ENCODE measurements at places on chromosomes 3 and 15. TPM values are rescaled to one million over a fixed set of nuclear protein-coding genes. Genes with fewer than 3 reads are reported as not detected.

C2CD4A gene
- 1.0 TPM for total RNA-seq

CCR9 gene
- total RNA-seq, result 0.20 TPM

TM6SF1 gene
- total RNA-seq, result 5.6 TPM

C3orf85 gene
- total RNA-seq, result not detected

MON1A gene
- total RNA-seq, result 6.9 TPM

UROC1 gene
- total RNA-seq, result not detected

ERICH6 gene
- not detected for total RNA-seq

DNAJA4 gene
- total RNA-seq, result 38.1 TPM

SOX2 gene
- total RNA-seq, result not detected

DNA sequence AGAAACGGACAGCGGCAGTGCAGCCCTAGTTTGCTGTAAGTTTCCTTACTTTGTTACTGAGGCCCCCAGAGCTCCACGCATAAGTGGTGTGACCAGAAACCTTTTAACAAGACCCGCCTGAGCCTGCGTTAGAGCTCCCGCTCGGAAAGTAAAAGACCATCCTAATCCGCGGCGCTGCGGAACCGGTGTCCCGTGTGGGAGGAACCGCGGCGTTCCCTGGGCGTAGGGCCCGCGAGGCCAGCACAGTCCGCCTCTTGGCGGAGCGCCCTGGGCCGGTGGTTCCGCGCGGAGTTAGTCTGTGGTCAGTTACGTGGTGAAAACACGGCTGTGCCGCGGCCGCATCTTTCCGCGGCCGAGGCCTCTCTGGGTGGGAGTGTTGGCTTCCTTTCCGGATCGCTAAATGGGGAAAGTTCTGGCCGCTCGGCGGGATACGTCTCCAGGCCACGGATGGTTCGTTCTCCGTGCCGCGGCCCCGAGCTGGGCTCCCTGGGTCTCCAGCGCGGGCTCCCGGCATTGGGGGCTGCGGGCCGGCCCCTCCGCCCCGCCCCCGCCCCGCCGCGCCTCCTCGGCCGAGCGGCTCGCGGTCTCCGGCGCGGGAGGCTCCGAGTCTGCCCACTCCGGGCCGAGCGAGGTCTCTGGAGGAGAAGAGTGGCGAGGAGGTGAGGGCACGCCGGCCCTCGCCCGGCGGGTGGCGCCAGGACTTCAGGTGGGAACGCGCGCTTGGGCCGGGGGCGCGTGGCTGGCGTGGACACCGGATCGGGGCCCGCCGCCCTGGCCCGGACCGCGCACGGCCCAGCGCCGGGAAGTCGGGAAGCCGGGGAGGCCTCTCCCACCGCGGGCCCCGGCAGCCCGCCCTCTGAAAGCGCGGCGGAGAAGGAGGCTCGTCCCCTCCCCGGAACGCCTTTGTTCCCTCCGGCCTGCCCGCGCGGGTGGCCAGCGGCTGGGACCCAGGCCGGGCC is 754 bp downstream of the B3GNT5 start:
- DNase-seq, result peak; percentile 45

GRCh38 chr3:108403198-108403597 is 106.8 kb downstream of the HHLA2 start:
- DNase-seq, result no peak

DNA sequence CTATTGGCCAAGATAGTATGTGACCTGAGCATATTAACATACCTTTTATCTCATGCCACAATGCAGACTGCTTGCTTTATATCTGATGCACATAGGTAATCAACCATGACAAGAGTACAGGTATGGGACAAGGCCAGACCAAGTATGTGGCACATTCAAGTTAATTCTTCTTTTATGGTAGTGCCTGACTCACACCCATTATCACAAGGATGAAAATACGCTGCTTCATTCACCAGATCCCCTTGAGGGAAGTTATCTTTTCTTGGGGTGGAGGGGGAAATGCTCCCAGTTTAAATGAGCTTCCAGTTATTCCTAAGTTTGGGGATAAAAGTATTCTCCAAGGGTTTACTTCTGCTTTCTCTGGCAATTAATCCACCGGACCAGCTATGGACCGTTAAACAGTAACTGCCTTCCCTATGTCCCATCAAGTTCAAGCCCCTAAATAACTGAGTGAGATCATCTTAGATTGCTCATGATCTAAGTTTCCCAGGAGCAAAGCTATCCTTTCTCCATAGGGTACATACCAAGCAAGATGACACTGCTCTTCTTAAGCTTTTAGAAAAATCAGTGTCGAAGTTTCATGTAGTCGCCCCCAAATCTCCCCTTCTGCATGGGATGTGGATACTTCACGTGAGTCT is 1.9 kb downstream of the COL8A1 start:
- DNase-seq, result no peak

GRCh38 chr15:67340630-67341029 is 86.0 kb downstream of the IQCH start:
- no peak for DNase-seq

DNA sequence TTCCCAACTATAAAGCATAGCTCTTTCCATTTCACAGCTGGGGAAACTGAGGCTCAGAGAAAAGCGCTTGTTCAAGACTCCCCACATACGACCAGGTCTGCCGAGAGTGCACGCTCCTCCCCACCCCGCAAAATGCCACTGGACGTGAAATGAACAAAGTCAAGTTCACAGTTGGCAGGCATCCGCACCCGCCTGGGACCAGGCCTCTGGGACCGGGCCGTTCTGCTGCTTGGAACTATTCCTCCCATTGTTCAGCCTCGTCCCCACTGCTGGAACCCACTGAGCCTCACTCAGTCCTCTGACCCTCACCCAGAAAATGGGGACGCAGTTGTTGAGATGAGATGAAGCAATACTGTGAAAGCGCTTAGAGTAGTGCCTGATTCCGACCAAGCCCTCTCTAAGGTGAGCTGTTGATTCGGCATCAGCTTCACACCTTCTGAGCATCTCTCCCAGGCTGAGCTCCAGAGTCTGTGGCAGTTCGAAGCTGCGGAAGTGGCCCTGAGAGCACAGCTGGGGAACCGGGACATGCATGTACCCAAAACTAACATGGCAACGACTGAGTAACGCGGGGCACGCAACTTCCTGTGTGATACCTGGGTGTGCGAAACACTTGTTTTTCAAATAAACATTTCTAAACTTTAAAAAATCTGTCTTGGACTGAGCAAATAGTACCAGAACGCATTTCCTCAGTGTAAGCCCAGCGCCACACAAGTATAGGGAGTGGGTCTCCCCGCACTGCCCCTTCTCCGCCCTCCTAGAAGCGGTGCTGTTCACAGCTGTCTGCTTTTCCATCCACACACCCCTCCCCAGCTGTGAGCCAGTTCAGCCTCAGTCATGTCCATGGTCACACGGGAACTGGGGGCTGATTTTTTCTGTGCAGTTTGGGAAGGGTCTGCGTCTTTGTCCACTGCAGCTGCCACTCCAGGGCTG is 93.4 kb downstream of the CHSY1 start:
- no peak for DNase-seq

- DNase-seq, result peak; percentile 91
Measured at GRCh38 chr15:85412956-85413854, 32.8 kb downstream of the AKAP13 start.

- no peak for DNase-seq
Measured at GRCh38 chr15:49315391-49315823, 107.6 kb upstream of the FGF7 start.

DNA sequence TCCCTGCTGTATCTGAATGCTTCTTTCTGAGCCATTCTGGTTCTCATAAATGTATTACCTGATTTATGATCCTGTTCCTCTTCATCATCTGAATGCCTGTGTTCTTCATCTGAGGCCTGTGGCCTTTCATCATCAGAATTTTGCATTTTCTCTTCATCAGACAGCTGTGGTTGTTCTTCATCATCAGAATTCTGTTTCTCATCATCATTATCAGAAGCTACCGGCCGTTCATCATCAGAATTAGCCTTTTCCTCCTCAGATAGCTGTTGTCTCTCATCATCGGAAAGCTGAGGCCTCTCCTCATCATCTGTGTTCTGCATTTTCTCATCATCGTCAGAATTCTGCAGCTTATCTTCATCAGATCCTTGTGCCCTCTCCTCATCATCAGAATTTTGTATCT is 5.9 kb downstream of the LEO1 start:
- no peak for DNase-seq

DNA sequence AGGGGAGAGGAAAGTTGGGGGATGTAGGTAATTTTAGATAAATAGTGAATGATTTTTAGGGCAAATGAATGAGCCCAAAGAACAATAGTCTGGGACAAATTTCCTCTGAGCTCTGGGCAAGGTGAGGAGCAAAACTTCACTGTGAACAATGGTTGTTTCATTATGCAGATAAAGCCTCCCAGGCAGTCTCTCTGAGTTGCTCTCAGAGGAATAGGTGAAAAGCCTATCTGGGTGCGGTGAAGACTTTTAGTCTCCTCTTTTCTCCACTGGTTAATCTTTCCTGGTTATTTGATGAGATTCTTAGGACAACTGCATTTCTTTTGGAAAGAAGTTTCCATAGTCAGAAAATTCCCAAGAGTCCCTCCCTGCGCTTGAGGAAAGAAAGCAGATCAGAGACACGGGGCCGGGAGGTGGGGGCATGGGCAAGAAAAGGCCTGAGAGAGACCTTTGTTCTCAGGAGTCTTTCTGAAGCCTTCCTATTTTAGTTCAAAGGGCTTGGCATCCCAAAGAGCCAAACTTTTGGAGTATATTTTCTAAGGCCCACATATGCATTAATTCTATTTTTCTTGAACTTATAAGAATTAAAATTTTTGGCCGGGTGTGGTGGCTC is 353.6 kb upstream of the SLCO3A1 start:
- no peak for DNase-seq

GRCh38 chr3:161649900-161650484 is 153.4 kb downstream of the OTOL1 start:
- DNase-seq, result no peak

GRCh38 chr3:26365706-26366105 is 256.9 kb upstream of the LRRC3B start:
- no peak for DNase-seq

DNA sequence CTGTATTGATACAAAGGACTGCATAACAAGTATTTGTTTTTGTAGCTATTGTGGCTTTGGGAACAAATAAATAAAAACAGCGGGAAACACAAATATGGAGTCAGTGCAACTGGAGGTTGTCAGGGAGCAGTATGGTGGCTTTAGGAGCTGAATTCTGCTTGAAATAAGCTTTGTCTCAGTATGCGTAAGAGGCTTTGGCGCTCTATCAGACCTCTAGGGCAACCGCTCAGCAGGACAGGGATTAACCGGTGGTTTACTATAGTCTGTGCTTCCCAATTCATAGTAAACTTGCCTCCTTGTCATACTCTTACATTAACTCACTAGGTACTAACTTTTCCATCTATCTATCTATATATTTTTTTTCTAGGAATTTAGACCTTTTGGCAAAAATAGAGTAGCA is 104.6 kb downstream of the ZIC1 start:
- no peak for DNase-seq

GRCh38 chr3:146561879-146562278 is 17.5 kb upstream of the PLSCR1 start:
- no peak for DNase-seq

DNA sequence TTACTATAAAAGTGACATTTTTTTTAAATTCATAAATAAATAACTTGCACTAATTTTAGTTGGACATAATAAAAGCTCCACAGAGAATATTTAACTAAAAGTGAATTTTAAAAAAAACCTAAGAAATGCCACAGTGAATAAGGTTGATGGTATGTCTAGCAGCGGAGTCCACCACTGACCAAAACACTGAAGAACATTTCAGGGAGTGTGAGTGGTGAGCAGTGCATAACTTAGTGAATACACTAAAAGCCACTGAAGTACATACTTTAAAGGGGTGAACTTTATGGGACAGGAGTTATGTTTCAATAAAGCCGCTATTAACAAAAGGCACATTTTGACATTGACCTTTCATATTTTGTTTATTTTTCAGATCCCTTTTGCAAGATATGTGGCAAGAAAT is 32.3 kb downstream of the SRP14 start:
- no peak for DNase-seq

DNA sequence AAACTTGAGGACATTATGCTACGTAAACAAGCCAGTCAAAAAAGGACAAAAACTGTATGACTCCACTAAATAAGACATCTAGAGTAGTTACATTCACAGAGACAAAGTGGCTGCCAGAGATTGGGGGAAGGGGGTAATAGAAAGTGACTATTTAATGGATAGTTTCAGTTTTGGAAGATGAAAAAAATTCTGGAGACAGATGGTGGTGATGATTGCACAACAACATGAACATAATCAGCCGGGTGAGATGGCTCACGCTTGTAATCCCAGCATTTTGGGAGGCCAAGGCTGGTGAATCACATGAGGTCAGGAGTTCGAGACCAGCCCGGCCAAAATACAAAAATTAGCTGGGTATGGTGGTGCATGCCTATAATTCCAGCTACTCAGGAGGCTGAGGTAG is 40.6 kb downstream of the DPP8 start:
- no peak for DNase-seq

- no peak for DNase-seq
Measured at GRCh38 chr3:192685801-192686200, 41.5 kb downstream of the FGF12 start.

- no peak for DNase-seq
Measured at GRCh38 chr3:184635774-184636173, 74.2 kb downstream of the EPHB3 start.

- no peak for DNase-seq
Measured at GRCh38 chr3:123745184-123745855, 138.8 kb downstream of the MYLK start.
